Activated naive CD8-positive, alpha-beta T cell treated with anti-CD3 and anti-CD28 coated beads, Interleukin-2, amount 50 U/mL, for 24 hours (primary cell): ENCODE measurements at places on chromosomes 5 and 9.

GRCh38 chr5:116959843-116960242 is 385.2 kb upstream of the SEMA6A start:
- H3K4me3 ChIP-seq = no peak overlapping the region
- H3K27ac ChIP-seq = no peak overlapping the region
- no peak for DNase-seq

DNA sequence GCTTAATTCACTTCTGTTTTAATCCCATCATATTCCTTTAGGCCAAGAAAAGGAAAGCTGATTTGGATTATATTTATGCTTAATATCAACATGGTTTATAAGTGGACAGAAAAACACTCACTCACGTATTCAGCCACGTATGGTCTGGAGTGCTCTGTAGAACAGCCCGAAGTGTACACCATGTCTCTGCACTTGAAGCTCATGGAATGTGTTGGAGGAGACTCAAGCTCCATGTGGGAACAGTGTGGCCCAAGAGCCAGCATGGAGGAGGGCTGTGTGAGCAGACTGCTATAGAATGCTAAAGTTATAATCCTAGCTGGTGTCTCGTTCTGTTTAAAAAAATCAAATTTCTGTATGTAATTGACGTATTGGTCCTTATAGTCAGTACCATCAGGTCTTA is 32.9 kb downstream of the OTULINL start:
- H3K4me1 ChIP-seq = no peaks in the 10 kb centered on the region
- DNase-seq = no peak
- H3K4me3 ChIP-seq = no peak overlapping the region
- no peak overlapping the region for H3K27ac ChIP-seq
- peaks cover 38% of the 10 kb centered on the region for H3K36me3 ChIP-seq

GRCh38 chr5:37197340-37198050 is 51.7 kb downstream of the CPLANE1 start:
- peak overlapping the region; percentile 64 for H3K4me3 ChIP-seq
- H3K36me3 ChIP-seq = peaks cover 15% of the 10 kb centered on the region
- H3K27me3 ChIP-seq = no peaks in the 10 kb centered on the region

DNA sequence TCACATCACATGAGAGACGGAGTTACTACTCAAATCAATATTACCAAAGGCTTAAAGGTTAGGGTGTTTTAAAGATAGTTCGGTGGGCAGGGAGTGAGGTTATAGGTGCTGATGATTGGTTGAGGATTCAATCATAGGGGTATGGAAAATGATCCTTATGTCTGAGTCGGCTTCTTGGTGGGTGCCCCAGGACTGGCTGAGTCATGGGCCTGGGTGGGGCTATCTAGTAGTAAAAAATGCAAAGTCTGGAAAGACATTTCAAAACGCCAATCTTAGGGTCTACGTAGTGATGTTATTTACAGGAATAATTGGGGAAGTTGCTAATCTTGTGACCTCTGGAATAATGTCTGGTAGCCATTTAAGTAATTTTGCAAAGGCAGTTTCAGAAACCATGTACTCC is 15.2 kb upstream of the SPIN1 start:
- H3K27me3 ChIP-seq = peaks cover 2% of the 10 kb centered on the region
- H3K27ac ChIP-seq = no peak overlapping the region
- no peak overlapping the region for H3K4me3 ChIP-seq
- H3K4me1 ChIP-seq = peaks cover 6% of the 10 kb centered on the region
- peaks cover 1% of the 10 kb centered on the region for H3K36me3 ChIP-seq

DNA sequence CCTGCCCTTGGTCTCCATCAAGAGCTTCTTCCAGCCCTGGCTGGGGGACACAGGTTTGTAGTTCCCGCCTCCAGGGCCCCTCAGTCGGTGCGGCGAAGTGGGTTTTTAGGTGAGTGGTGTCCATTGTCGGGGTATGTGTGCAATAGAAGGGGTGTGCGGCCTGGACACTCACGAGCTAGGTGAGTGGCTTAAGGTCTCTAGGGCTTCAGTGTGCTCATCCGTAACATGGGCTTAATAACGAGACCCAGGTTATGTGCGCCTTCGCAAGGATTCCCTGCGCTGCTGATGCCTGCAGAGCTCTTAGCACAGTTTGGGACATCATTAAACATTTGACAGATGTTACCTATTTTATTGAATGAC is 656 bp downstream of the CEP78 start:
- peak overlapping the region; percentile 95 for H3K4me3 ChIP-seq
- no peak for DNase-seq
- peak overlapping the region; percentile 81 for H3K27ac ChIP-seq
- H3K36me3 ChIP-seq = peaks cover 21% of the 10 kb centered on the region
- peaks cover 33% of the 10 kb centered on the region for H3K4me1 ChIP-seq

DNA sequence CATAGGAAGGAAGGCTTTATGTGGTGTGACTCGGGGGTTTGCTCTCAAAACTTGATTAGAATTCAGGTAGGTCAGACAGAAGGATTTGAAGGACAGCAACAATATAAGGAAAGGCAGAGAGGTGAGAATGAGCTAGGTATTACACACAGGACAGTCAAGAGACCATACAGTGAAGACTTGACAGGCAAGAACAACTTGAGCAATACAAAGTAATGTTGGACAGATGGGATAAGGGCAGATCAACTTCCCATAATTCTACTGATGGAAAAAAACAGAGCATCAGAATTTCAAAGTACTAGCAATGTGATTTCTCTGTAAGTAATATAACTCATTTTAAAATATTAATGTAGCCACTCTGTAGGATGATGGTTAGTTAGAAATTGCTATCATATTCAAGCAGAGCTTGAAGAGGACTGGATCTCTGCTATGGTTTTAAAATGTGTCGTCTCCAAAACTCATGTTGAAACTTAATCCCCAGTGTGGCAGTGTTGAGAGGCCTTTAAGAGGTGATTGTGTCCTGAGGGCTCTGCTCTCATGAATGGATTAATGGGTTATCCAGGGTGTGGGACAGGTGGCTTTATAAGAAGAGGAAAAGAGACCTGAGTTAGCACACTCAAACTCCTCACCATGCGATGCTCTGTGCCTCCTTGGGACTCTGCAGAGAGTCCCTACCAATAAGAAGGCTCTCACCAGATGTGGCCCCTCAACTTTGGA is 22.4 kb upstream of the HOMER1 start:
- peaks cover 4% of the 10 kb centered on the region for H3K27me3 ChIP-seq
- DNase-seq = no peak
- H3K4me3 ChIP-seq = no peak overlapping the region
- H3K36me3 ChIP-seq = no peaks in the 10 kb centered on the region
- no peak overlapping the region for H3K27ac ChIP-seq
- no peaks in the 10 kb centered on the region for H3K4me1 ChIP-seq
